ENCODE measurements at places on chromosomes 3 and 15. TPM values are rescaled to one million over a fixed set of nuclear protein-coding genes. Genes with fewer than 3 reads are reported as not detected.

Gene MAGI1
- polyA plus RNA-seq, result 29.7 TPM

Gene SCG3
- polyA plus RNA-seq, result 0.16 TPM

Gene OR5K2
- polyA plus RNA-seq, result 0.79 TPM

Gene ROBO1
- polyA plus RNA-seq, result 118 TPM

Gene IRAK2
- polyA plus RNA-seq, result 0.70 TPM

Gene THRB
- 26.7 TPM for polyA plus RNA-seq

Data from renal cortex interstitium (tissue), 15 donors.